ENCODE measurements at places on chromosomes 3 and 15.

GRCh38 chr3:106687905-106688304 lies 689.3 kb upstream of the CCDC54 start:
- no peak for DNase-seq

GRCh38 chr15:43527016-43527801 lies 9.8 kb downstream of the MAP1A start:
- DNase-seq: no peak

DNA sequence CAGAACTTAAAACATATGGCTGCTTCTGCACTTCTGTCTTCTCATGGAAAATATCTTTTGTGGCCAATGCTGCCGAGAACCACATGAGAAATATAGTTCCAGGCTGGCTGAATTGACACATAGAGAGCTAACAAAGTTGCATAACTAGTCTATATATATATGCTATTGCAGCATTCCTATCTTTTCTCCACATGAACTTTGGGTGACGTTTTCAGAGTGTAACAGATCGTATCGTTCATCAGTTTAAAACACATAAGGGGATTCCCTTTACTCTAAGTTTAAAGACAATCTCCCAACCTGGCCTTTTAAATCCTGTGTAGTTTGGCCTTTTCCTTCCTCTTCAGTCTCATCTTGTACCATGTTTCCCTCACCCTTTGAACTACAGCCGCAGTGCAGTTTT lies 394.2 kb upstream of the CBLB start:
- DNase-seq: no peak

DNA sequence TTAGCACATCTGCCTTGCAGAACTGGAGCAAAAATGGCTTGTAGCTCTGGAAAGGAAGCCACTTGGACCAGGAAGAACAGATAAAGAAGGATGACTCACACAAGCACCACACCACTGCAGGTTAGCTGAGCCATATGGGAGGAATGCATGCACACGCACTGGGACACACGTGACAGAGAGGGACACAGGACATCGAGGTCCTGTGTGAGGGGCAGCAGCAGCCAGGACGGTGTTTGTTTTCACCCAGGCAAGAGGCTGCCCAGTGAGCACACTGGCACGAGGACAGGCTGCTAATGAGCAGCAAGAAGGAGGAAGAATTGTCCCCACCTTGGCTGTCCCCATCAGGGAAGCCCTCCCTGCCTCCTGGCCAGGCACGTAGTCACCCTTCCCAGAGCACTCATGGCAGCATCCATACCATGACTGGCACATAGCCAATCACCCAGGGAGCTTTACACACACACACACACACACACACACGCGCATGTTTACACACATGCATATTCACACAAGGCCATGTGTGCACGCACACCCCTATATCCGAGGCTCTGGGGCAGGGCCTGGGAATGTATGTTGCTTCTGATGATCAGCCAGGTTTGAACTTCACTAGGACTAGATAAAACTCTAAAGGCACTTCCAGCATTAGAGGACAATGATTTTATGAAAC lies 24.0 kb upstream of the SPTBN5 start:
- no peak for DNase-seq

- no peak for DNase-seq
Observed at GRCh38 chr3:168312984-168313383, 217.3 kb upstream of the GOLIM4 start.

All from stimulated activated CD8-positive, alpha-beta memory T cell treated with anti-CD3 and anti-CD28 coated beads, Interleukin-12 subunit alpha, Interleukin-12 subunit beta, amount 100 ng/mL, for 1 hour (primary cell).